Astrocyte of the hippocampus (primary cell): ENCODE measurements at places on chromosomes 11 and 22.

DNA sequence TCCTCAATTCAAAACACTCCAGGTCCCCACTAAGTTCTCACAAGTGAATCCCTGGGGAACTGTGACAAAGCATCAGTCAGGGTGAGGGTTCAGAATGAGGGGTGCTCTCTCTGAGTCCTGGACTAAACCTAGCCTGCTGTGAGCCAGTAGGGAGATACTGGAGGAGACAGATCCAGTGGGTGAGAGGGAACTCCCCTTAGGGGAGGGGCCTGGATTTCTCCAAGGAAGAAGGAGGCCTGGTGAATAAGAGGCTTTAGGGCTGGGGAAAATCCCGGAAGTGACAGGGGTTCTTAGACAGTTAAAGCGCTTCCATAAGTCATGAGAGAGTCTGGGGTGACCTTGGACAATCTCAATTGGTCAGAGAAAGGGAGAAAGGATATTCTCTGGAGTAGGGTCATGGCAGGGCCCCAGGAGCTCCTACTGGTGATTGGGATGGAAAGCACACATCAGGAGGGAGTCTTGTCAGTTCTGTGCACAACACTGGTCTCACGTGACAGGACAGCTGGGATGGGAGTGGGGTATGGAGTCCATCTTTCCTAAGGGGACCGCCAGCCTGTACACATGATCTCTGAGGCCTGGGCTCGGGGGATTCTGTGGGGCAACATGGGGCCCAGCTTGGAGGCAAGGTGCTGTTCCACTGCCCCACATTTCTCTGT, 1.5 kb downstream of the TBC1D10A start:
- peak; percentile 78 for DNase-seq

GRCh38 chr22:23315341-23315917, 135.1 kb downstream of the BCR start:
- peak; percentile 84 for DNase-seq

GRCh38 chr22:24068377-24068680, 57.2 kb downstream of the CABIN1 start:
- DNase-seq = no peak

DNA sequence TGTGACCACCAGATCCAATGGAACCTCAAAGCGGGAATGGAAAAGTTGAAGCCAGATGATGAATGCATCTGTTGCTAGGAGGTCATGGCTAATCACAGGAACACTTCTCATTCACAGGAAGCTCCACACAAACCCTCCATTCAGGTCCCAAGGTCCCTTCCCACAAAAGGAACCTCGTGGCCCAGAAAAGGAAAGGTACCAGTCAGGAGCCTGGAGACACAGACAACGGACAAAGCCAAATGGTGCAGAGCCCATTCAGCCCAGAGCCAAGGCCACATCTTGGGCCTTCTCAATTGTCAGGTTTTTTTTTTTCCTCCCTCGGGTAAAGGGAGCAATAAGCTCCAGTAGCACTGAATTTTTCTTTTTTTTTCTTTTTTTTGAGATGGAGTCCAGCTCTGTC, 87.0 kb downstream of the FAM168A start:
- no peak for DNase-seq

- DNase-seq = no peak
Observed at GRCh38 chr11:64771861-64772260, 6.5 kb downstream of the SF1 start.

GRCh38 chr11:43555186-43555585, 125.4 kb upstream of the HSD17B12 start:
- no peak for DNase-seq

- no peak for DNase-seq
Observed at GRCh38 chr22:40429481-40429880, 59.1 kb downstream of the SGSM3 start.

GRCh38 chr22:46907241-46908215, 145.1 kb downstream of the TBC1D22A start:
- no peak for DNase-seq

GRCh38 chr11:133366147-133366546, 166.2 kb downstream of the OPCML start:
- DNase-seq = no peak

- peak; percentile 70 for DNase-seq
Observed at GRCh38 chr11:64122411-64123410, 43.2 kb downstream of the MACROD1 start.
